ENCODE measurements at places on chromosomes 5 and 9.

GRCh38 chr9:115456515-115456914 lies 338.6 kb upstream of the TNC start:
- DNase-seq: no peak

DNA sequence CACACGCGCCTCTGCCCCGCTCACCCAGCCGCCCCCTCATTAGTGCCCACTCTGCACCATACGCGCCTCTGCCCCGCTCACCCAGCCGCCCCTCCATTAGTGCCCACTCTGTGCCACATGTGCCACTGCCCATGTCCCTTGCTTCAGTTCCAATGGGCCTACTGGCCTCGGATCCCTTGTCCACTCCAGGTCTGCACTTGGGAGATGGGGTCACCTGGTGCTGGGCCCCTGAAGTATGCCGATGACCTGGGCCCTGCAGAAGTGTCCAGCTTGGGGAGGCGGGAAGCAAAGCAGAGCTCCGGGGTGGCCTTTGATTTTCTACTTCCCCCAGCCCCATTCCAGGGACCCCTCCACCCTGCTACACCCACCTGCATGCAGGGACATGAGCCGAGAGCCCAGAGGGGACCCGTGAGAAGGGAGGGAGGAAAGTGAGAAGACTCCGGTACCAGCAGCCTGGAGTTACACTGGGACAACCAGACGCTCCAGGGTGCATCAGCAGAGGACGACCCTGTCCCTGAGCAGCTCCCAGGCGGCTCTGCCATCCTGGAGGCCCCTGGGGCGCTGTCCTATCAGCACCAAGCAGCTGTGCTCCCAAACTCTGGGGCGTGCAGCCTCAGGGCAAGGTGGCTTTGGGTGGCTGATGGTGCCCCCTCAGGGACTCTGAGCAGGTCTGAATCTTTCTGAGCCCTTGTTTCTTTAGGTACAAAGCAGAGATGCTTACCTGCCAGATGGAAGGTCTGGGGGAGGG lies 140.8 kb downstream of the RXRA start:
- no peak for DNase-seq

GRCh38 chr5:177594071-177594470 lies 2.1 kb downstream of the TMED9 start:
- no peak for DNase-seq

DNA sequence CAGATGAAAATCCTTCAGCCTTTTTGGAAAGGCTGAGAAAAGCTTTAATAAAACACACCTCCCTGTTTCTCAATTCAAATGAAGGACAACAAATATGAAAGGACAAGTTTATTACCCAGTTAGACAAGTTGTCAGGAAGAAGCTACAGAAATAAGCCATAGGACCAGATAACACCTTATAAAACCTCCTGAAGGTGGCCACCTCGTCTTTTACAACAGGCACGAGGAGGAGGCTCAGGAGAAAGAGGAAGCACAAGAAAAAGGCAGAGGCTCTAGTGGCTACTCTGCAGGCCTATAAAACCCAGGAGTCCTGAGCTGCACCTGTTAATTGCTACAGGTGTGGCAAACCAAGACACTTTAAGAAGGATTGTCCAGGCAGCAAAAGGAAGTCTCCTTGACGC lies 352.1 kb upstream of the CDH18 start:
- no peak for DNase-seq

GRCh38 chr5:25481463-25481862 lies 836.7 kb upstream of the CDH10 start:
- no peak for DNase-seq

DNA sequence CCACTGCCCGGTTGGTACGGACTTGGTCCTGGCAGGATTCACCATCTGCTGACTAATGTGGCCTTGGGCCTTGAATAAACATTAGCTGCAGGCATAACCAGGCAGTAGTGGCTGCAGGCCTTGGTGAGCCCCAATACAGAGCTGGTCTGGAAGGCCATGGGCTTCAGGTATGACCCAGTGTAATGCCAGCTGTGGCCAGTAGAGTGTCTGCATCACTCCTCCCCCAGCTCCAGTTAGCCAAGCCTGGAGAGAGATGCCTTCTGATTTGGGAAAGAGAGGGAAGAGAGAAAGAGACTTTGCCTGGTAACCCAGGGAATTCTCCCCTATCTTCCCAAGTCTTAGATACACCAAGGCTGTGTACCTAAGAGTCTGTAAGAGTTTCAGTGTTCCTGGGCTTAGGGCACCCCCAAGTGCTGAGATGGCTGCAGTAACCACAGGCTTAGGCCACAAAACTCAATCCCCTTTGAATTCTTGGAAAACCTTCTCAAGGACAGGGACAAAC lies 5.6 kb upstream of the C5 start:
- peak; percentile 9 for DNase-seq

- DNase-seq: no peak
Measured at GRCh38 chr9:118652912-118653311, 716.3 kb downstream of the BRINP1 start.

DNA sequence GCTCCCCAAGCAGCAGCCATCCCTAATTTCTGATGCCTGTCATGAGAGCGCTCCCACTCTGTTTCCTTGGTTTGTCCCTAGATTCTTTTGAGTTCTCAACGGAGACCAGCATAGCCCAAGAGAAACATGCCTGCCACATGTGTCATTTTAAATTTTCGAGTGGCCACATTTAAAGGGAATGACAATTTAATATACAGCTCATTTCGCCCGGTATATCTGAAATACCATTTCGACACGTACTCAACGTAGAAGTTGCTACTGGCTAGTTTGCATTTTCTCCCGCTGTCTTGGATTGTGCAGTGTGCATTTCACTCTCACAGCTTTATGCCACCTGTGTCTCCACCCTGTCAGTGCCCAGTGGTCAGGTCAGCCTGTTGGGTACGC lies 21.0 kb downstream of the LPCAT1 start:
- no peak for DNase-seq

DNA sequence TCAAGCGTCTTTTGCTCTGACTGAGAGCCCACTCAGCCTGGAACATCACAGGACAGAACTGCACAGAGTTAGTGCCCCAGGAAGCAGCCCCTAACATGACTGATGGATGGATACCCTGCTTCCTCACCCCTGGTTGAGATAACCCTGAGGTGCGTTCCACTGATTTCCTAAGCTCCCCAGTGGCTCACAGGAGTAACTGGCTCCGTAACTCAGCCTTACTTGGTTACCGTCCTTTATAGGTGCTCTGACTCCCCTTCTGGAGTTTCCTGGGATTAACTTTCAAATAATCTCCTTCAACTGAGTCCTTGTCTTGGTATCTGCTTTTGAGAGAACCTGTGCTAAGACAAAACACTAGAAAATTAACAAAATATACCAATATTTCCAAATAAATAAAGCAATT lies 449.5 kb downstream of the AGTPBP1 start:
- no peak for DNase-seq

All from natural killer cell (primary cell).